ENCODE measurements at places on chromosomes 11 and 22.
A peak's percentile ranks its signal among the peaks of the same experiment; 100 is the strongest.

DNA sequence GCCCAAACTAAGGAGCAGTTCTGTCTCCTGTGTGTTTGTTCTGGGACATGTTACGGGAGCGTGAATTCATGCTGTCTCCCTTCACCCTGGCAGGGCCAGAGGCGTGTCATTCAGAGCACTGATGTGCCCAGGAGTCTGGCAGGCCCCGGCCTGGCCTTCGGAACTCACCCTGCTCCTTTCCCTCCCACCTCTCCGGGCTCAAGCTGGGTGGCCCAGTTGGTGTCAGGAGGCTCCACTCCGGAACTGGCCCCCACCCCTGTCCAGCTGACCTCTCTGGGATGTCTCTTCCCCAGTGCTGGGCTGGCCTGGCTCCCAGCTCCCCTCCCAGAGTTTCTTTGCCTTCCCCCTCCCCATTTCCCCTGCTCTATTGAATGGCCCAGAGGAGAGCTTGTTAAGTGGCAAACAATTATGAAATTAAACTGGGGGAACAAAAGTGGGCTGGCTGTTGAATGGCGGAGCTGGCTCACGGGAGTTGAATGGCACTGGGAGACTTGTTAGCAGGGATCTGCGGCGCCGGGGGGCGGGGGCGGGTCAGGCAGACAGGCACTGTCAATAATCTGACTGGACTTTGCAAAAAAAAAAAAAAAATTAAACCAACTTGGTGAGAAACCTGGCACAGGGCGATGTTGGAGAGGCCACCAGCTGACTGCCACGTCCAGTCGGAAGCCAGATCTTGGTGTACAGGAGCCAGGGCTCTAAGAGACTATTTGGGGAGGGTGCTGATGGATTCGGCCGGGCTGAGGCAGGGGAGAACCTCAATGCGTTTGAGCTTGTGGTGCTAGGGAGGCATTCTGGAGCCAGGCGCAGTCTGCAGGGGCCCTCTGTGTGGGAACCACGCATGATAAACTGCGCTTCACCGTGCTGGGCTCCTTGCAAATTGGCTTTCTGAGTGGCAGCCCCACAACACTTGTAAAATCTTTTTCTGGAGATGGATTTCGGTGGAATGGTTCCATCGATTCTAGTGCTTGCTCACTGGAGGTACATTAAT lies 1.3 kb downstream of the MPPED1 start:
- no peak for DNase-seq

DNA sequence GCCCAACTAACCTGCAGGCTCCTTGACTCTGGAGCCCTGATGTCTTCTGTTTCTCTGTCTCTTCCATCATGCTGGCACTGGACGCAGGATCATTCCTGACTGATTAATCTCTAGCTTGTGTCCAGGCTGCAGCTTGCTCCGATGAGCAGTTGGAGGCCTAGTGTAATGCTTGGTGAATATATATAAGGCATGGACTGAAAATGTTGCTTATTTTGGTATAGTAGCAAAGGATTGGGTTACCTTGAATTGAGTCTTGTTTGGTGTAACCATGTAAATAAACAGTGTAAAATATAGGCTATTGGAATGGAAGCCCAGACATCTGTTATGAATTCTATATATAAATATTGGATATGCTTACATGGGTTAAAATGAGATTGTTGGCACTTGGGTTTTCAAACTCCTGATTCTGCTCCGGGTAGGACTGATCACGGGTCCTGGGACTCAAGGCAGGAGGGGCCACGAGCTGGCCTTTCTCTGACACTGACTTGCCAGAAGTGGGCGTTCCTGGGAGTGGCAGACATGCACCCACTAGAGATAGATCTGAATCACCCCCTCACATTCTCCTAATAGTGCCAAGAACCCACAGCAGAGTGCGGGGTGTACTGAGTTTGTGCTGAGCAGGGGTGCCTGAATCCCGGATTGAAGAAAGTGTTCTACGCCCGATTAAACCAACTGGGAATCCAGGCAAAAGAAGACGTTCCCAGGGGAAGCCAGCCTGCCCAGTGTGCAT lies 25.8 kb downstream of the LRP5 start:
- peak; percentile 56 for DNase-seq

- DNase-seq: peak; percentile 98
Measured at GRCh38 chr11:69008737-69009440, 4.2 kb downstream of the MRGPRF start.

DNA sequence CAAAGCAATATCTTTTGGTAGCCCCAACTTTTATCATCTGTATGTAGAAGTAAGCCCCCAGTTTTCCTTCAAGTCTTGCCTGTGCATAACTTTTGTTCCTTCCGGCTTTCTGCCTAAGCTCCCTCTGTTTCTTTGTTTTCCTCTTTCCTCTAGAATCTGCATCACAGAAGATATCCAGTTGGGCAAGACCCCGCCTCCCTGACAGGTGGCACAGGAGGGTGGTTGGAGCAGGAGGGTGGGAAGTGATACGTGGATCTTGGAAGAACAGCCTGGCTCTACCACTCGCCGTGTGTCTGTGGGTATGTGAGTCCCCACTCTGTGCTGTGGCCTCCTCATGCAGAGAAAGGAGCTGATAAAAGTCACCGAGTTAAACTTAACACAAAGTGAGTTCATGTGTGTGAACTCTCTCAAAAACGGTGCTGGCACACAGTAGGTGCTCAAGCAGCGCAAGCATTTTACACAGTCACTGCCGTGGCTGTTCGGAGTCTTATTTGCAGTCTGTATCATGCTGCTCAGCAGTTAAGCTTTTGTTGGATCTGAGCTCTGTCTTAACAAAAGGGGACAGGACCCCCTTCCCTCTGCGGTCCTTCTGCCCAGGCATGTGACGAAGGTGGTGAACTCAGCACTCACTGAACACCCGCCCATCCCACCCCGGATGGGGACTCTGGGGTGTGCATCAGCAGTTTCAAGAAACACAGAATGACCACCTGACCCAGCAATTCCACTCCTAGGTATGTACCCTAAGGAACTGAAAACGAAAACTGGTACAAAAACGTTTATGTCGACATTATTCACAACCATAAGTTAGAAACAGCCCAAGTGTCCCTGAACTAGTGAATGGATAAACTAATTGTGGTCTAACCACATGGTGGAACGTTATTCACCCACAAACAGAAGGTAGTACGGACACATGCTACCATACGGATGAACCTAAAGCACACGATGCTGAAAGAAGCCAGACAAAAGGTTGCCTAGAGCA lies 249.1 kb downstream of the CTTN start:
- DNase-seq: no peak

GRCh38 chr11:47514825-47515647 lies 37.9 kb downstream of the CELF1 start:
- DNase-seq: peak; percentile 85

DNA sequence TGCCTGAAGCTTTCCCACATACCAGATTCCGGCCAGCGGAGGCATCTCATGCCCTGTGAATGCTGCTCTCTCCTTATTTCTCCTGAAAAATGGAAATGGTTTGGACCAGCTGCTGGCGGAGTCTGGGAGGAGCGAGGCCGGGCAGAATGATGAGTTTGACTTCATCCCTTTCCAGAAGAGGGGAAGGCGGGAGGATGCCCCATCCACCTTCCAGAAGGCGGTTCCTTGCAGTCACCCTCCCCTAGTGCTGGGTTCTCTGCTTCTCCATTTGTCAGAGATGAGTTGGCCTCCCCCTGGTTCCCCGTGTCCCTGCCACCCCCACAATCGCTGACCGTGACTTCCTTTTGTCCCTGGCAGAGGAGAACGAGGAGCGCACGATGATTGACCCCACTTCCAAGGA lies 75.6 kb downstream of the PARVB start:
- no peak for DNase-seq

- peak; percentile 23 for DNase-seq
Measured at GRCh38 chr11:118834427-118835028, 43.6 kb upstream of the DDX6 start.

- DNase-seq: peak; percentile 74
Measured at GRCh38 chr11:27183672-27184457, 143.2 kb downstream of the BBOX1 start.

- DNase-seq: no peak
Measured at GRCh38 chr11:113376156-113376555, 11.4 kb upstream of the ANKK1 start.

DNA sequence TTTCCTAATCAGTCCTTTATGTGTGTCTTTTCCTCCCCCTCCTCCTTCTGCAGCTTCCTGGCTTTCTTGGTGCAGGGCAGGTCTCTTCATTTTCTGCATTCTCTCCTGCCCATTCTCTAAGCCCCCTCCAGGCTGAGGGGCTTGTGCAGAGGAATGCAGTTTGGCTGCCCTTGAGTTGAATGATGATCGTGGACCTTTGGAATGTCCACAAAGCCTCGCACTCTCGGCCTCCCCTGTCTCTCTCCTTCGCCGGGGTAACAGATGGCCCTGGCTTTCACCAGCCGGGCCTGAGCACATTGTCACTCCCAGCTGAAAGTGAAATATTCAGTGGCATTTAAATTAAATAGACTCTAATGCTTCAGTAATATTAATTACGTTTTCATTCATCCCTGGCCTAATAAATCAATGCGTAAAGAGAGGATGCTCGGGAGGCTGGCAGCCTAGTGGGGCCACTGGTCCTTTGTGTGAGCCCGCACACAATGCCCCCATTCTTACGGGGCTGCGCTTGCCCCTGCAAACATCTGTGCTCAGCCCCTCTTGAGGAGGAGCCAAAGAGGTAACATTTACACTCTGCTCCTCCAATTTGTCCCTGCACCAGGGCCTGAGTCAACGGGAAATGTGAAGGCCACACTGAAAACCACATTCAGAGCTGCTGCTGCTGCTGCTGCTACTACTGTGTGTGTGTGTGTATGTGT lies 64.9 kb upstream of the PAX6 start:
- DNase-seq: no peak

GRCh38 chr11:122156940-122157382 lies 40.9 kb upstream of the BLID start:
- DNase-seq: no peak

- no peak for DNase-seq
Measured at GRCh38 chr22:48749555-48750227, 1078.0 kb downstream of the BRD1 start.

DNA sequence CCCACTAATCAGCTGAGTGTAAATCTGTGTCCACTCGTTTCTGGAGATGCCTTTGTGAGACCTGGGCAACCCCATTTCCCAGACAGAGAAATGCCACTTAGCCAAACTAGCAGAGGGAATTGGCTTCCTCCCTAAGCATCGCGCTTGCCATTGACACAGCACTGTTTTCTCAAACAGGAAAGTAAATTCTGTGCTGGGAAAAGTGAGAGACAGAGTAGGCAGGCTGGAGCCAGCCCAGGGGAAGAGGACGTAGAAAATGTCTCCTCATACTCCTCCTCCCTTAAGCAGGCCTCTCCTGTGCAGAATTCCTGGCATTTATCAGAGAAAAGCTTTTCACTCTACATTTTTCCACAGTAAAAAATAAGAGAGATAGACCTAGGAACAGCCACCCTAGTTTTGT lies 99.1 kb upstream of the AMOTL1 start:
- no peak for DNase-seq

DNA sequence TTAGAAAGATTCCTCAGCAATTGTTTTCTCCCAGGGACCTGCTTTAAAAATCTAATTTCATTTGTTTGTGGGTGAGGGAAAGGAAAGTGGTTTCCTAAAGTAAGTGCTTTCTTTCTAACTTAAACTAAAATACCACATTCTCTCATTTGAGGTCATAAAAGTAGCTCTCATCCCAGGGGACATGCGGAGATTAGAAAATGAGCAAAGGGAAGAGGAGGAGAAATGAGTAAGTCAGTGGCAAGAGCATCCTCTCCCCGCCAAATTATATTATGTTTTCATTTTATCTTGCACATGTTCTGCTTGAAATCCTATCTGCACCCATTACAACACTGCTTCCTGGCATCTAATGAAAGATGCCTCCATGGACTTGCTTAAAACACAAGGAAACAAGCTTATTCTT lies 191.4 kb downstream of the ARHGAP42 start:
- peak; percentile 76 for DNase-seq

- no peak for DNase-seq
Measured at GRCh38 chr11:3167143-3168119, 2.3 kb upstream of the OSBPL5 start.

GRCh38 chr22:41341990-41342389 lies 39.8 kb upstream of the TEF start:
- no peak for DNase-seq

- no peak for DNase-seq
Measured at GRCh38 chr11:103668859-103669258, 367.6 kb upstream of the DDI1 start.

DNA sequence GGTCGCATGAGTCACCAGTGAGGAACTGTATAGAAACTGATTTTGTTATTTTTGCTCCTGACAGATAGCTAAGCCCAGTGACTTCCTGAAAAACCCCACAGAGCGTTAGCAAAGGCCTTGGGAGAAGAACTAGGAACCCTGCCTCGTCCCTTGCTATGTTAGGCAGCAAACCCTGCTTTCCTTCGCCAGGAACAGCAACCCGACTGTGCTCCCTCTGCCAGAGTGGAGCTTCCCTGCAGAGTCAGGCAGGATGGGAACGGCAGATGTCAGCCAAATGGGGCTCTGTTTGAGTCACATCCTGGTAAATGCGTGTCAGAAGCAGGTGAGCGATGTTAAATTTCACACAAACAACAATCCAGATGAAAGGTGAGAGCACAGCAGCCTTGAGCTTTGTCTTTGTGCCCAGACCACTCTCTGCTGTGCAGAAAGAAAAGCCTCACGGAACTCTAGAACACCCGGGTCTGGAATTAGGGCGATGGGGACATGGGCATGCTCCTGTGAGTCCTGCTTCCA lies 186.6 kb downstream of the ADAMTS15 start:
- peak; percentile 87 for DNase-seq

All from EH (cell line).